Caki2 (cell line): ENCODE measurements at places on chromosomes 12 and 14. TPM values are rescaled to one million over a fixed set of nuclear protein-coding genes. Genes with fewer than 3 reads are reported as not detected.

Gene ARHGEF25
- 43.3 and 58.6 TPM in 2 replicates for total RNA-seq

Gene FAR2
- not detected in 2 replicates for total RNA-seq

Gene SIRT4
- 0.61 TPM in 1 of 2 replicates, not detected in the other for total RNA-seq

Gene EGLN3
- total RNA-seq = 79.5 and 82.0 TPM in 2 replicates

Gene CHGA
- 93.0 and 123 TPM in 2 replicates for total RNA-seq

Gene CLEC4C
- total RNA-seq = not detected in 2 replicates

Gene NEUROD4
- total RNA-seq = not detected in 2 replicates

Gene SRRM4
- not detected in 2 replicates for total RNA-seq

Gene CRIP1
- not detected in 2 replicates for total RNA-seq

Gene FAIM2
- total RNA-seq = not detected in 2 replicates

Gene TMEM117
- total RNA-seq = 12.0 and 16.7 TPM in 2 replicates

Gene GALNT16
- total RNA-seq = not detected in 2 replicates

Gene CFAP73
- total RNA-seq = 5.4 and 6.2 TPM in 2 replicates

Gene RFX4
- not detected in 2 replicates for total RNA-seq

Gene CAPZA3
- not detected in 2 replicates for total RNA-seq

Gene ATF7IP
- total RNA-seq = 28.5 and 32.0 TPM in 2 replicates

Gene CATSPERB
- not detected in 2 replicates for total RNA-seq

Gene SLC8A3
- total RNA-seq = 0.91 TPM in 1 of 2 replicates, not detected in the other
